HS-5 (cell line): ENCODE measurements at places on chromosomes 3 and 15.
A peak's percentile ranks its signal among the peaks of the same experiment; 100 is the strongest.

DNA sequence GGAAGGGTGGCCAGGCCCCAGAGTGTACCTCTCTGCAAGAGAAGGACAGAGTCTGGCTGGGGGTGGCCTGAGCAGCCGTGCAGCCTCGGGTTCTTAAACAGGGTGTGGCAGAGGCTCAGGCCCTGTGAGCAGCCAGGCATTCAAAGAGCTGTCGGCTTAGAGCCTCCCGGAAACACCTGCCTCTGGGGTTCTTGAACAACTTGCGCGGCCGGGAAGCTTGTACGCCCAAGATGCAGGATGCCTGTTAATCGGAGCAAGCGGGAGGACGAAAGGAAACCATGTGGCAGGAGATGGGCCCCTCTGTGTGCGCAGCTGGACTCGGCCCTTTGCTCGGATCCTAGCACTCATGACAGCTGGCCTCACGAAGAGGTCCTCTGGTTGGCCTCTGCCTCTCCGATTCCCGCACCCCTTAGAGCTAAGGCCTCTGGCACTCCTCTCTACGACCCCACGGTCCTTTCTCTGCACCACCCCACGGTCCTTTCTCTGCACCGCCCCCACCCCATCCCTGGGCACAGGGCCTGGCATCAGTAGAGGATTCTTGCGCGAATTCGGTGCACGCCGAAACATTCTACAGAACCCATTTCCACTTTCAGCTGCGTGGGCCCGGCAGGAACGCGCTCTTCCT, 23.9 kb upstream of the TXNRD3 start:
- DNase-seq, result no peak

DNA sequence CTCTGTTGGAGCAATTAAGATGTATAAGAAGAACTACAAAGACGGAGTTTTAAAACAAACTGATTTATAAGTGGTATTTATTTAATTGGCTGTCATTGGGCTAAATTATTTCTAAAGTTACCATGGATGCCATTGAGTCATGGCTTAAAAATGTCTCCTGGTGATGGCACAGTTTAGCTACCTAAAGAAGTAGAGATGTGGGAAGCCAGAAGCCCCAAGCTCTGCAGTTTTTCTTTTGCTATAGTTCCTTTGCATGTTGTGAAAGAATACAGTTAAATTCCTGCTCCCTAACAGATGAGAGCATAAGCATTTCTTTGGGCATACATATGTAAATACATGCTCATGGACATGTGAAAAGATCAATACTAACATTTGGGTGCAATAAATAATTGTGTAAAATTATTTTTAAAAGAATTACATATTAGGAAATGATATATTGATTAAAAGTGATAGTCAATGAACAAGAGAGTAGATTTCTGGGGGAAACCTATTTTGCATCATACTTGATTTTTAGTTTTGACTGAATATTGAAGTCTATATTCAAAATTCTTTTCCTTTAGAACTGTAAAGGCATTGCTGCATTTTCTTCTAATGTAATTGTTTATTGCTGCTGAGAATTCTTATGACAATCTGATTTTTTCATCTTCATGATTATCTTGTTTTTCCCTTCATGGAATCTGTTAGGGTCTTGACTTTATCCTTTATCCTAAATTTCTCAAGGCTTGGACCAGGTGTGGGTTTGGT, 2.1 kb downstream of the OPA1 start:
- DNase-seq, result no peak

DNA sequence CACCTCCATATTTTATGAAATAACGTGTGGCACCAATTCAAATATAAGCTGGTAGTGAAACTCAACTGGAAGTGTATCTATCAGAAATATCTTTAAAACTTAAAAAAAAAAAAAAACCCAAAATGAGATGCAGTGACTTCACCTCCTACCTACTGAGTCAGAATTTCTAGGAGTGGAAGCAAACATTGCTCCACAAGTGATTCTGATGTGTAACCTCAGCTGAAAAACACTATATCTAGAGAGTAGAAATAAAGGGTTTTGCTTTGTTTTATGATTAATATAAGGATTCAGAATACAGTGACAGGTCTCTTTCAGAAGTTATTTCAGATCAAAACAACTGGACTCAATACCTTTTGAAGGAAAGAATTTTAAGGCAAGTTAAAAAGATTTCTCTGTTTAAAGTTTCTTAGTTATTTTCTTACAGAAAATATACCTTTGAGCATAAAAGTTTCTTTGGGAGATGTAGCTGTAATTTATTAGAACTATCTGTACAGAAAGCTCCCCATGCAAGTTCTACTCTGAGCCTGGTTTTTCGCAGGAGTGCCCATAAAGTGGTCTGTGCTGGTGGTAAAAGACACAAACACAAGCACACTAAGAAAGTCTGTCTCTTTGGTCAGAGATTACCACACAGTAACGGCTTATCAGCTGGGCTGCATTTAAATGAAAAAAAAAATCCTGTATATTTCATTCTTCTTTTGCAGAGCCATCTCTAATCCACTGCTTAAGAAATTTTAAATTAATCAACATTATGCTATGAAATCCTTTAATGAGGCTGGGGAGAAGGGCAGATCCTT, 59.9 kb upstream of the PPIB start:
- no peak for DNase-seq

DNA sequence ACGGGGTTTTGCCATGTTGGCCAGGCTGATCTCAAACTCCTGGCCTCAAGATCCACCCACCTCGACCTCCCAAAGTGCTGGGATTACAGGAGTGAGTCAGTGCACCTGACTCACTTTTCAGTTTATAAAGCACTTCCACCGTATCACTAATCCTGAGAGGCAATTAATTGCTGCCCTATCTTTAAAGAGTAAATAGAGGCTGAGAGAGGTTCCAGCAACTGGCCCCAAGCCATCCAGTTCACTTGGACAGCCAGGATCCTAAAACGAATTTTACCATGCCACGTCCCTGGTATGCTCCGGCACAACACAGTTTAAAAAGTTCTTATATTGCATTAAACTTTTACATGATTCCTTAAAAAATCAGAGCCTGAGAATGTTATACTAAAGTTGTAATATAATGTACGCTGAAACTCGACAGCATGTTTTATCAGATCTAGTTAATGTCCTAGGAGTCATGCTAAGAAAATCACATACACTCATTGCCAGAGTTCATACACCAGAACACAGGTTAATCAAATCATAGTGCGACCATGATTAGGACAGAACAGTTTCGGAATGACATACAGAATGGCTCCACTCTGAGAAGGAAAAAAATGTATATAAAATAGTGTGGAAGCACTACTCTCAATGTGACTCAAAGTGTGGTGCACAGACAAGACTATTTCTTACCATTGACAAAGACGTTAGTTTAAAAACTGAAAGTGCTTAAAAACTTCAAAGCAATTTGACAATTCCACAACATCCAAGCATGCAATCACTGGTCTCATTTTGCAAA, 125.4 kb downstream of the ULK4 start:
- DNase-seq, result no peak

DNA sequence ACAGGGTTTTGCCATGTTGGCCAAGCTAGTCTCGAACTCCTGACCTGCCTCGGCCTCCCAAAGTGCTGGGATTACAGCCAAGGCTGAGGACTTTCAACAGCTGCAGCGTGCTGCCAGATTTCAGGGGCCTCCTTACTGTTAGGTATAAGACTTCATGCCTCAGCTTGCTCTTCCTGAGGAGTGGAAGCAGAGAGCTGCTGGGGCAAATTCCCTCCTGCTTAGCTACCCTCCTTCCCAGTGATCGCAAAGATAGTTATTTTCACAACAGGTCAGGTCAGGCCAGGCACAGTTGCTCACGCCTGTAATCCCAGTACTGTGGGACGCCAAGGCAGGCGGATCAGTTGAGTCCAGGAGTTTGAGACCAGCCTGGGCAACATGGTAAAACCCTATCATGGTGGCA, 2.6 kb upstream of the CPNE9 start:
- no peak for DNase-seq

DNA sequence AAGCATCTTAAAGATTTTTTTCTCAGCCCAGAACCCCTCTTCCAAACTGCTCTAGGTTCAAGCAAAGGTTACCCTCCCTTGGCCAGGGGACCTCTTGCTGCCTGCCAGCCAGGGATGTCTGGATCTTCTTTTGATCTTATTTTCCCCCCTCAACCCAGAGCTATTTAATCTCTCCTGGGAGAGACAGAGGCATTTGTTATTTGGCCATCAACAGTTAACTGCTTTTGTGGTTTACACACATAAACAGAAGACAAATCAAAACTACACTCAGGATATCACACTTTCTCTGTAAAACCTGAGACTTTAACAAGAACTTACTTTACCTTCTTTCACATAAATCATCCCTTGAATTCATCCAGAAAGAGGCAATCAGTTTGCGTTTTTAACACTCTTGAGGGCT, 272.5 kb downstream of the THSD4 start:
- no peak for DNase-seq

DNA sequence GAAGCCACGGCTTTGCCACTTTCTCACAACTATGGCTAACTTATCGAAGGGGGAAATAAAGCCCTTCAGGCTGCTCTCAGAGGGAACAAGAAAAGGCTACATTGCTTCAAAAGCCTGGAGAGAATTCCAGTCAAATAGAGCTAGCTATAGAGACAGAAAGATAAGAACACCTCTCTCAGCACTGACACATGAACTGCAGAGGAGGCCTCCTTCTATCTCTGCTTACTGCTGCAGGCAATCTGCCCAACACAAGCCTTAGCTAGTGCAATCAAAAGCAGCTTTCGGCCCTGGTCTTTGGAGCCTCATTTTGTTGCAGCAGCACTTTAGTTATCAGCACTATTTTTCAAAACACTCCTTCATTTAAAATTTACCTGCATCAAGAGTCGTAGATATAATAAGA, 118.4 kb upstream of the ROBO1 start:
- no peak for DNase-seq

GRCh38 chr3:124639406-124640237, 90.6 kb upstream of the UMPS start:
- DNase-seq, result no peak

DNA sequence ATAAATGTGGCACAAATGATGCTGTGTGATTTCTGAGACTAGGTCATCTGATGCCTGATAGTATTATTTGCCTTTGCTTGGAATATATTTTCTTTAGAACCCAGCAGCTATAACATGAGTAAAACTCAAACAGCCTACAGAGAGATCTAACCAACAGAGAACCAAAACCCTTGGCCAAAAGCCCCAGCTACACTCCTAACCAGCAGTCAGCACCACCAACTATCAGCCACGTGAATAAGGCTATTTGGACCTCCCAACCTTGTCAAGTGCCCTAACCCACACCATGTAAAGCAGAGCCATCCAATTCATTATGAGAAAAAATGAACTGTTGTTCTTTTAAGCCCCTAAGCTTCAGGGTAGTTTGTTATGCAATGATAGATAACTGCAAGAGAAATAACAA, 114.6 kb upstream of the MELTF start:
- no peak for DNase-seq

GRCh38 chr3:57803647-57804081, 47.6 kb downstream of the SLMAP start:
- DNase-seq, result peak; percentile 83

GRCh38 chr15:76913737-76914136, 8.6 kb upstream of the SCAPER start:
- DNase-seq, result no peak

GRCh38 chr15:70702584-70702983, 60.8 kb downstream of the UACA start:
- no peak for DNase-seq

GRCh38 chr3:189455009-189455408, 176.2 kb upstream of the TP63 start:
- no peak for DNase-seq

- peak; percentile 49 for DNase-seq
These were observed 50.7 kb downstream of the MAP6D1 start for GRCh38 chr3:183774631-183775030.

DNA sequence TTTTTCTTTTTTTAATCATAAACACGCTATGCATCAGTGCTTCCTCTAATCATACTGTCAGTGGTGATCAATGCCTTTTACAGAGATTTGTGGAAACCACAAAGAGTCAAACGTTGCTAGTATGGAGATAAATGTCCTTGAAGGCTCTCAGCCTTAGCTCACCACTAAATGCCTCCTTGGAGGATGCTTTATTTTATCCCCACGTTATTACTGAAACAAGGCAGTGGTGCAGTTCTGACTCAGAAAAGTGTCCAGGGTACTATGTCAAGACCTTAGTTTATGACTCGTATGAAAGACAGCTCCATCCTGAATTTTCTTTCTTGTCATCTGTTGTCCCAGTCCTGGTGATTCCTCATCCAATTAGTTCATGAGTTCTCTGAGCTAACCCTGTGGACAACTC, 1146.7 kb downstream of the IGSF11 start:
- DNase-seq, result peak; percentile 65

DNA sequence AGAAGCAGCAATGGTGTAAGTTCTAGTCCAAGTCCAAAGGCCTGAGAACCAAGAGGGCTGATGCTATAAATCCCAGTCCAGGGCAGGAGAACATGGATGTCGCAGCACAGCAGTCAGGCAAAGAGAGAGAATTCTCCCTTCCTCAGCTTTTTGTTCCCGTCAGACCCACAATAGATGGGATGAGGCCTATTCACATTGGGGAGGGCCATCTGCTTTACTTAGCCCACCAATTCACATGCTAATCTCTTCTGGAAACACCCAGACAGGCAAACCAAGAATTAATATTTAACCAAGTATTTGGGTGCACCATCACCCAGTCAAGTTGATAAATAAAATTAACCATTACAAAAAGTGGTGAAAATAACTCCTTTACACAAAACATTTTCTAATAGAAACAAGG, 511.7 kb upstream of the UBE2E2 start:
- DNase-seq, result no peak
